Stimulated activated CD4-positive, alpha-beta T cell treated with anti-CD3 and anti-CD28 coated beads, TNF-alpha, amount 100 ng/mL, for 48 hours (primary cell): ENCODE measurements at places on chromosomes 16 and 17.

DNA sequence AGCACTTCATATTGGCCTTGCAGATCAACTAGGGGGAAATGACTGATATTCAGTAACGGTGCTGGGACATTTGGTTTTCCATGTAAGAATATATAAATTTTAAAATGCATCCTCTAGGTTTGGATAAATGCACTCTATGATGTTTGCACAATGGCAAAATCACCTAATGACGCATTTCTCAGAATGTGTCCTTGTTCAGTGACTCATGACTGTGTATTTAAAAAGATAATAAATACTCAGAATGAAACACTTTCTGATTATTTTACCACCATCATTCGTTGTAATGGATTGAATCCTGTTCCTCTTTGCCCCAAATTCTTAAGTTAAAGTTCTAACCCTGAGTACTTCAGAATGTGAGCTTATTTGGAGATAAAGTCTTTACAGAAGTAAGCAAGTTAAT lies 17.2 kb upstream of the ADGRG1 start:
- DNase-seq, result no peak

DNA sequence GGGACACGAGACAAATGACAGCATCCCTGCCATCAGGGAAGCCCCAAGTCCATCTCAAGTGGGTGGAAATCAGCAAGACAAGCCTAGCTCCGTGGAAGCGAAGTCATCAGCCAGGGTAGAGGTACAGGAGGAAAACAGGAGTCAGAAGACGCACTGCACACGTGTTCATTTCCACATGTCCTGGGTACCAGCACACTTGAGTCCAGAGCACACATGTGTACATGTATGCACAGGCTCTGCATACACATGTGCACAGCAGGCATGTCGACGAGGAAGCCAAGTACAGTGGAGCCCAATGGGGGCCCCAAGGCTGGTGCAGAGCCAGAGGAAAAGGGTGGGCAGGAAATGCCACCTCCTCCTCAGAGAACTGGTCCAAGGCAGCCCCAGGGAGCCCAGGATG lies 75.9 kb downstream of the ZNF423 start:
- no peak for DNase-seq

DNA sequence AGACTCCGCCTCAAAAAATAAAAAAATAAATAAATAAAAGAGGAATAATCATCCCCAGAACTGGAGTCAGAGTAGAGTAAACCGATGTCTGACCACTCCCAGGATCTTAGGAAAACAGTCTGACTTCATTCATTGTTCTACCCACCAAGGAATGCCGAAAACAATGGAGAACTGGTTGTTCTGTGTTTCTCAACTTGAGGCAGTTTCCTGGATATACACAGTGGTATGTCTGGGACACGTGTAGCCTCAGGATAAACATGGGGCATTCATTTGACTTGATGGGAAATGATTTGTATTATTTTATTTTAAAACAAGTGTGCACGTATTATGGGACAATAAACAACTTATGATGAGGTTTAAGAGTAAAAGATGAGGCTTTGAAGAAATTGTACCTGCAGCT lies 32.8 kb upstream of the PAFAH1B1 start:
- DNase-seq, result no peak

DNA sequence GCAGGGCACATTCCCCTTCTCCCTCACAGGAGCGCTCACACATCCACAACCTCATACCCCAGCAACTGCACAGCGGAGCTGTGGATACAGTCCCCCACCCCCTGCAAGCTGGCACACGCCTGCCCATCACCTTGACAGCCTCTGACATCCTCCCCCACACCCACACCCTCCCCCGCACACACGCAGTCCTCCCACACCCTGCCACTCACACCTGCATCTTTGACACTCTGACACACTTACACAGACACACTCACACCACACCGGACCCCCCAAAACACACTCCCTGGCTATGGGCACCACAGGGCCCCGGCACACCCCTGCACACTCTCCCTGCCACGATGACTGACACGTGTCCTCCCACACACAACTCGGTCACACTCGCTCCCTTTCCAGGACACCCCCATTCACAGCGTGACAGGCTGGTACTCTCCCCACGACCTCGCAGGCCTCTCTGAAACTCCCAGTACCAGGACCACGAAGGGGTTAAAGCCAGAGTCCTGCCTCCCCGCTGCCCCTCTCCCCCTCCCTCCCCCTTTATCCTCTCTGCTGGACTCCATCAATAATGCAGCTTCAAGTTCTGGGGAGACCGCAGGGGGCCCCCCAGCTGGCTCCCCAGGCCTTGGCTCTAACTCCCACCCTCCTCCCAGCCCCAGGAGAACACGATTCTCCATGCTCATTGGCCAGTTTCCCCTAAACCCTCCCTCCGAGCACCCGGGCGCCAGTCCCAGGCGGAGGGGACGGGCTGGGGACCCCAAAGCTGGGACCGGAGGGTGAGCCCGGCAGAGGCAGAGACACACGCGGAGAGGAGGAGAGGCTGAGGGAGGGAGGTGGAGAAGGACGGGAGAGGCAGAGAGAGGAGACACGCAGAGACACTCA lies at the start of gene PPP1R1B:
Gene PPP1R1B (plus strand): TSS at position 782 of the 876 bp plus-strand sequence. CDS start 441 bp downstream, outside the sequence.
- DNase-seq, result no peak

- DNase-seq, result no peak
These were observed 174.1 kb downstream of the ZFHX3 start for GRCh38 chr16:72873853-72874252.

DNA sequence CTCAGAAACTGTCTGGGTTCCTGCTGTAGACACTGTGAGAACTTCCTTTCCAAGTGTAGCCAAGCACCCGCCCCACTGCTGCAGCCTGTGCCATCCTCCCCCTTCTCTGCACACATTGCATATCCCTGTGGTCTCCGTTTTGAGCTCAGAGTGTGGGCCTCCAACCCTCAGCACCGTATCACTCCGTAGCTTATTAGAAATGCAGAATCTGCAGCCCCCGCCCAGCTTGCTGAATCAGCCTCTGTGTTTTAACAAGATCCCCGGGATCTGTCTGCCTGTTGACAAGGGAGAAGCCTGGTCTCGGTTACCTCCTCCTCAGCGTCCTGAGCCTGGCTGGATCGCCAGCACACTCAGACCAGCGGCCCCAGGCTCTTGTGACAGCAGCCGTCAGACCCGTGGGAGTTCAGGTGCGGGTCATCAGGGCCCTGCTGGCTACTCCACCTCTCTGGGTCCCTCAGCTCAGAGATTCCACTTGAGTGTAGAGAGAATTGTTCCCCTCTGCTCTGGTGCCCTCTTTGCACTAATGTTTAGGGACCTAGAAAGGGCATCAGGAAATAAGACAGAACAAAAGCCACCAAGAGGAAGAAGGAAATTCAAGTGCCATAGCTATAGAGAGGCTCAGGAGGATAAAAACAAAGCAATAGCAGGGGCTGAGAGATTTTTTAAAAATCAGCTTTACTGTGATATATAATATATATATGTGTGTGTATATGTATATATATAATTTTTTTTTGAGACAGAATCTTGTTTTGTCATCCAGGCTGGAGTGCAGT lies 92.3 kb downstream of the PITPNC1 start:
- DNase-seq, result no peak

DNA sequence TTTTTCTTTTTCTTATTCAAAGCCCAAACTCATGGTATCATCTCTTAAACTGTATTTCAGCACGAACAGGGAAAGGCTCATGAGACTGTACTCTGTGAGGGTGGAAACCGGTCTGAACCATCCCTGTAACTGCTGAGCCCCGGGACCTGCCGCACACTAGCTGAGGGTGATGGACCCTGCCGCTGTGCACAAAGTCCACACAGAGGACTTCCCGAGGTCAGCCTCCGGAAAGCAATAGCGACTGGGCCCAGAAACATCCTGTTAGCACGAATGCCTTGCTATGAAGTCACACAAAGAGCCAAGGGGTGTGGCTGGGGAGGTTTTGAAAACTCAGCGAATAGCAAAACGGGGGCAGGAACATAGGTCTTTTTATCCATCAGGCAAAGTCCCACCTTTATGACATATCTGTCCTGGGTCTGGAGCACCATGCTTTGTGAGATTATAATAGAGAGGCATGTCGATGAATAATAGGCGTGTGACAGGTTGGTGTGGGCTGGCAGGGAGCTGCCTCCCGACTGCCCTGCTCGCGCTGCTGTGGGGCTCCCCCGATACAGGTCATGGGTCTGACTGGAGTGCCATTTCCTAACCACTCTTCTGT lies 33.4 kb downstream of the CDK5R1 start:
- DNase-seq, result no peak

DNA sequence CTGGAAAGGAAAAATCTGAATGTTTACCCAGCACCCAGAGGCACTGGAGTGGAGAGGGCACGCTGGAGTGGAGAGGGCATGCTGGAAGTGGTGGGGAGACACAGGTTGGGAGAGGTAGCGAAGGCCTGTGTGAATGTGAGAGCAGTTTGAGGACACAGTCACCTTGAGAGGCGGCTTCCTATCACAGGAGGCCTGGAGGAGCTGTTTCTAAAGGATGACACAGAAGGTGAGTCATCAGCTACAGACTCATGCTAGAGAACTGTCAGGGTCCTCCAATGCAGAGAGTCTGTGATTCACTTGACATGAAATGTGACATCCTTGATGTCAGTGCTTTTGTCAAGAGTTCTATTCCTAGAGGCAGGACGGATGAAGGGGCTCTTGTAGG lies 13.8 kb downstream of the CTRL start:
- no peak for DNase-seq

- no peak for DNase-seq
These were observed 111.9 kb upstream of the CORO6 start for GRCh38 chr17:29734640-29735039.

- DNase-seq, result no peak
These were observed 227.3 kb downstream of the HAPSTR1 start for GRCh38 chr16:9318764-9319163.

GRCh38 chr17:80365983-80366382 lies 49.0 kb upstream of the ENDOV start:
- no peak for DNase-seq

DNA sequence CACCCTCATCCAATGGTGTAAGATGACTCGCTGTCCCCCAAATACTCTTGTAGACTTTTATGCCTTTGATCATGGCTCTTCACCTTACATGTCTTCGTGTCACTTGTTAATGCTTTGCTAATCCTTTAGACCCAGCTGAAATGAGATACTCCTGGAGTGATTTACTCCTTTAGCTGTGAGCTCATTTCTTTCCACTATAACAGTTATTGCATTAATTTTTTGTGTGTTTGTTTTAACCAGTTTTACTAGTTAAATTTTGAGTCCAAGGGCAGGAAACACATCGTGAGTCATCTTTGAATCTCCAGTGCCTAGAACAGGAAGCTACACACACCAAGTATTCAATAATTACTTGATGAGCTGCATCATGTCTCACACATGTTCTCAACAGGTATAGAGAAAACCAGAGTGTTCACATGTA lies 6.5 kb upstream of the CTCF start:
- no peak for DNase-seq

DNA sequence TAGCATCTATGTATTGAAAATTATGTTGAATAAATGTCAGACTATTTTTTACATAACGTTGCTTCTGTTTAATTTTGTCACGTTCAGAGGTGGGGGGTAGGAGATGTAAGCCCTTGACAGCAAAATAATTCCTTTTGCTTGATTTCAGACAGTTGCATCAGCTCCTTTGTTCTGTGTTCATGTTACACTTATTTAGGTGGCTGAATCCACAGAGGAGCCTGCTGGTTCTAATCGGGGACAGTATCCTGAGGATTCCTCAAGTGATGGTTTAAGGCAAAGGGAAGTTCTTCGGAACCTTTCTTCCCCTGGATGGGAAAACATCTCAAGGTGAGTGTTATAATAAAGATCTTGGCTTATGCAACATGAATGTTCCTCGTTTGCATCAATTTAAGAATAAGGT lies 4.5 kb downstream of the HERPUD1 start:
- no peak for DNase-seq

DNA sequence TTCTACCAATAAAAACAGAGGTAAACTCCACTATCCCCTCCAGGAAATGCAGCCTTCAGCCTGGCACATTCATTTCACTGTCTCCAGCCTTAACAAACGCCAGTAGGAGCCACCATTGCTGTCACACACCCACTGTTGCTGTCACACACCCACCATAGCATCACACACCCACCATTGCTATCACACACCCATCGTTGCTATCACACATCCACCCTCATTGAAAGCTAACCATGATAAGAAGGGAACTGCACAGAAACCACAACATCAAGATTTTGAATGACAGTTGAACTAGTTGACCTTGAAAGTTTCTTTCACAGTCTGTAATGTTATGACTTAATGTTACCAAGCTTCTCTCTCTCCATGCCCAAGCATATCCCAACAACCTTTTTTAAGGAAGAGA lies 38.1 kb downstream of the SHCBP1 start:
- no peak for DNase-seq

- DNase-seq, result peak; percentile 61
These were observed 264.2 kb downstream of the SEC14L1 start for GRCh38 chr17:77404812-77405581.

DNA sequence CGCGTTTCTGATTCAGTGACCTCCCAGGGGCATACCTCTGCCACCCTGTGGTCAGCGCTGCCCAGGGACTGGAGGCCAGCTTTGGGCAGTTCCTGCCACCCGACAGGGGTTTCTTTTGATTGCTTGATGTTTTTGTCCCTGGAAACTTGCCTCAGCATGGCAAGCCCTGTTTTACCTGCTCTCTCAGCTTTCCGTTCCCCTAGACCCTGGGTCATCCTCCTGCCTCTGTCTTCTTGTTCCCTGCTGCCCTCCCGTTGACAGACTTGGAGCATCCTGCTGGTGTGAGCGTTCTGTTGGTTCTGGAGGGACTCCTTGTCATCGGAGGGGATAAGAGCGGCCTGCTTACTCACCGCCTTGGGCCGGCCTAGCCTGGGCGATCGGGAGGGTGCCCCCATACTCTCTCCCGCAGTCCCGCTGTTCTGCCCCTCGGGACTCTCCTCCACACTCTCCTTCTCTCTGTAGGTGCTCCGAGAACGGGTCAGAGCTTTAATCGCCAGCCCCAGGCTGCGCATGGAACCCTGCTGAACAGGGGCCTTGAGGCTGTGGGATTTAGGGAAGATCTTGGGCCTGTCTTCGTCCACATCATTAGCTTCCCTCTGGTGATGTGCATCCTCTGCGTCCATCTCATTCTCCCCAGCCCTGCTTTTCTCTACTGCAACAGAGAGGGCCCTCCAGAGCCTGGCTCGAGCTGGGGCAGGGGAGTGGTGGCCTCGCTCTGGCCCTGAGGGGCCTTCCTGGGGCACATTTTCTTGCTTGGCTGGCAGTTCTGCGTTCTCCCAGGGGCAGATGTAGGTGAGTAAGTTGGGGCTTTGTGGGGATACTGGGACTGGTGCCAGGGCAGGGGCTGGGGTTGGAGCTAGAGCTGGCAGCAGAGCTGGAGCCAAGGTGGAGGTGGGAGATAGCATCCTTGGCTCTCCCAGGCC lies 13.7 kb downstream of the GPR179 start:
- DNase-seq, result no peak
